Glomerular endothelial cell (primary cell): ENCODE measurements at places on chromosomes 2 and 18.

DNA sequence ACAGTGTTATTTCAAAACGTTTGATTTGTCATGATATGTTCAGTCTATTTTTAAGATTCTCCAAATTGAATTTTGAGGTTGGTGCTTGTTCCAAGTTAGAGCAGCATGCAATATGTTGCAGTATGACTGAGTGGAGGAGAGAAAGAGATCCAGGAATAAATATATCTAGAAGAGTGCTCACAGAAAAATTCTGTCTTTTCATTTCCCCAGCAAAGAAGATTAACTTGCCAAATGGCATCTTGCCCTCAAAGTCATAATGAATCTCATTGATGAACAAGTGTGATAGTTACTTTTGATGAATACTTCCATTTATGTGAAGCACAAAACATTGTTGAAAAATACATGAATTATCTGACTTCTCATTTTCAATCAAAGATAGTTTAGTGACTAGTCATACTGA is 95.9 kb downstream of the KCNJ3 start:
- DNase-seq, result no peak

DNA sequence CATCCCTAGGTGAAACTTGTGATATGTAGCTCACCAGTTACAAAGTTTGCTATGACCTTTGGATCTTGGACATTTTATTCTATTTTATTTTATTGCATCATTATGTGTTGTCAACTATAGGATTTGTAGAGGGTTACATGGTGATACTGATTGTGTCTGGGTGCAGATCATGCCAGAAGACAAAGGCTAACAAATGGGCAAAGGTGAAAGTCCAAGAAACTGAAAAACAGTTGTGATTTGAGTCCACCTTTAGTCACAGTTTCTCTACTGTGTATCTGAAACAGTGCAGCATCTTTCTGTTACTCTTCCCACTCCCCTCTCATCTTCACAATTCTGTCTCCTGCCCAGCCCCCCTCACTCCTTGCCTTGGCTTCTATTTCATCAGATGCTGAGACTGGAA is 111.9 kb upstream of the LYPD6 start:
- no peak for DNase-seq

- DNase-seq, result no peak
Observed at GRCh38 chr18:79987566-79987965, 797 bp downstream of the TXNL4A start.

DNA sequence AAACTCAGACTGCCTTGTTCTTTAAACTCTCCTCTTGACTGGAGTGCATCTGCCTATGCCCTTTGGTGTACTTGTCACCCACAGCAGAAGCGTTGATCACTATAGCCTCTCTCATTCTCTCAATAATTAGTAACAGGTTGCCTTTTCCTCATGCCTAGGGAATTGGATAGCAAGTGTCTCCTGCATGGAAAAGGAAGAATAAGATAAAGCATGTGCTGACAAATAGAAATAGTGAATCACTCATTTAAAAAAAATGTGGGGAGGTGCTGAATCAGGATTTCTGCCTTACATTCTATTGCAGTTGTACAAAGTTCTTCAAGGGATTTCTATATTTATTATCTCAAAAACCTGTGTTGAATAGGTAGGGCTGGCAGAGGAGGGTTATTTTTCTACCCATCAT is 323.0 kb downstream of the TXNL1 start:
- DNase-seq, result no peak

DNA sequence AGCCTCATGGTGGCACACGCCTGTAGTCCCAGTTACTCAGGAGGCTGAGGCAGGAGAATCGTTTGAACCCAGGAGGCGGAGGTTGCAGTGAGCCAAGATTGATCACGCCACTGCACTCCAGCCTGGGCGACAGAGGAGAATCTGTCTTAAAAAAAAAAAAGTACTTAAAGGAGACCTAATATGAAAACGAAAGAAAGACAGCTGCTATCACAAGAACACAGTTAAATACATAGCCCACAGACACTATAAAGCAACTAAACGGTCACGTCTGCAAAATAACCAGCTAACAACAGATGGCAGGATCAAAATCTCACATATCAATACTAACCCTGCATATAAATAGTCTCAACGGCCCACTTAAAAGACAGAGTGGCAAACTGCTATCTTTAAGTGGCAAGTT is 43.9 kb upstream of the TACR1 start:
- DNase-seq, result no peak
